ENCODE measurements at places on chromosomes 7 and 10.

DNA sequence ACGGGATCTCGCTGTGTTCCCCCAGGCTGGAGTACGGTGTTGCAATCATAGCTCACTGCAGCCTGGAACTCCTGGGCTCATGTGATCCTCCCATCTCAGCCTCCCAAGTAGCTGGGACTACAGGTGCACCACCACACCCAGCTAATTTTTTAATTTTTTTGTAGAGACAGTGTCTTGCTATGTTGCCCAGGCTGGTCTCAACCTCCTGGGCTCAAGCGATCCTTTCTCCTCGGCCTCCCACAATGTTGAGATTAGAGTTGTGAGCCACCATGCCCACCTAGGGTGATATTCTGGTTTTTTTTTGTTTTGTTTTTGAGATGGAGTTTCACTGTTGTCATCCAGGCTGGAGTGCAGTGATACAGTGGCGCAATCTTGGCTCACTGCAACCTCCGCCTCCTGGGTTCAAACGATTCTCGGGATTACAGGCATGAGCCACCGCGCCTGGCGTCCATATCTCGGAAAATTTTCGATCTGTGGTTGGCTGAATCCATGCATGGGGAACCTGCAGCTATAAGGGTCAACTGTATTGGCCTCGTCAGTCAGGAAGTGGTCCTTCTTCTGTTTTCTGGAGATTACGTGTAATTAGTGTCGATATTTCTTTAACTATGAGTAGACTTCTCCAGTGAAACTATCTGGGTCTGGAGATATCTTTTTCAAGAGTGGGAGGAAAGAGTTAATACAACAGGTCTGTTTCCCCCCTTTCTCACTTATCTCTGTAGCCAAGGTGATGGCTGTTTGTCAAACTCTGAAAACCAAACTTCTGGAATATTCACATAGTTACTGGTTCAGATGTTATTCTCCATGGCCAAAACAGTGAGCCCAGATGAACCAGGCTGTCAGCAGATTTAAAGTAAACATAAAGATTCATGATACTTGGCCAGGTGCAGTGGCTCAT lies 21.0 kb upstream of the FIS1 start:
- no peak for DNase-seq

DNA sequence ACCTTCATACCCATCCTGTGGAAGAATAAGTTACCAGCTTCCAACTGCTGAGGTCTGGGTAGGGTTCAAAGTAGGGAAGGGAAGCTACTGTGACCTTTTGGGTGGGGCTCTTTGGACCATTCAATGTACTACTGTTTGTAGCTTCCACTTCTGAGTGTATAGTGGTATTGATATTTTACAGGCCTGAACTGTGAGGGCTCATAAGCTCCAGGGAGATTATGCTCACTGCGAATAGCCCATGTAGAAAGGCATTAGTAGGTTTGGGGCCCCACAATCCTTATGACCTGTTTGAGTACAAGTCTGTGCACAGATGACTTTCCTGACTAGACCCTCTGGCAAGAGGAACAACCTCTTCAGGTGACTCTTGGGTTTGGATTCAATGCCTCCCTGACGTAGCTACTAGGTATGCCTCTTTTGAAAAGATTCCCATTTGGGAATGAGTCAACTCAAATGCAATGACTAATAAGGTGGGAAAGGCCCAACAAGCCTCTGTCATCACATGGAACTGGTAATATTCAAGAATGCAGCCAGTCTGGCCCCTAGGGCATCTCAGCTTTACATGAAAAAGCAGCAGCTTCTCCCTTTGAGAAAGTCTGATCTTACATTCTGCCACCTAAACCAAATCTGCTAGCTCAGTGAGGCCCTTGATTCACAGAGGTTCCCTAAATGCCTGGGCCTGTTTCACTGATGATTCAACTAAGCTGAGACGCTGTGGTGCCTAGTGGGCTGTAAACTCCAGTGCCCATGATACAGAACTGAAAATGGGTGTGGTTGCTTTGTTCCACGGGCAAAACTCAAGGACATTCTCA lies 79.8 kb downstream of the ABI1 start:
- peak; percentile 77 for DNase-seq

- DNase-seq, result no peak
These were observed 719.2 kb upstream of the MBL2 start for GRCh38 chr10:53491774-53492173.

GRCh38 chr7:140653319-140654108 lies 12.9 kb upstream of the DENND2A start:
- peak; percentile 77 for DNase-seq

DNA sequence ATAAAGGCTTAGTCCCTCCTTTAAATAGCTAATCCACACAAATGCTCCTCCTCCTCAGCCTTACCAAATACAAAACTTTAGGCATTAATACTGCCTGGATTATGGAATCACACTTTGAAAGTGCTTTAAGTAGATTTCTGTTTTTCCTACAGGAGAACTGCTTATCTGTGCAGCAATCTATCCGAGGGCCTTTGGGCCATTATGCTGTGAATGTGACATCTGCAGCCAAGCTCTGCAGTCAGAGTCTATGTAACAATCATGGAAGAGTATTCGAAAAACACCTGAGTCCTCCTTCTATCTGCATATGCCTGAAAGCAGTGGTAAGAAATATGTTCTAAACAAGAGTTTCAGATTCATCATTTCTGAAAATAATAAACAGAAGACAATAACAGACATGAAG lies 16.2 kb upstream of the HYAL4 start:
- no peak for DNase-seq

DNA sequence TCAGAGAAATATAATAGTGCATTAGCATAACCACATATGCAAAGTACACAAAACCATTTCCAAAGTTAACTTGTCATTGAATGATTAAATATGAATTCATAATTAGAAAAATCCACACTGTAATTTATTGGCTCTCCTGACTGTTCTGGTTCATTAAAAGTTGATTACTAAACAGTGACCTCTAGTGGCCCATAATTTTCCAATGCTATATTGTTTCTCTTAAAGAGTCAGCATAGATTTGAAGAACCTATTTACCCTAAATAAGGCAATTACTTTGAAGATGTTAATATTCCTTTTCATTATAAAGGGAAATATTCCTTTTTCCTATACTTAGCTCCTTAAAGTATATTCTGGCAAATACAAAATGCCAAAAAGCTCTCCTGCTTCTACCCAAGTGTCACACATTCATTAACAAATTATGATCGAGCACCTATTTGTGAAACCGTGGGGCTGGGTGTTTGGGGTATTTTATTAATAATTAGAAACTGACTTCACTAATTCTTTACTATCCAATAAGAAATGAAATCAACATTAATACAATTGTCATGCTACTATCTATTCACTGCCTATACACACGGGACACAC lies 86.2 kb downstream of the HIBADH start:
- DNase-seq, result peak; percentile 10

DNA sequence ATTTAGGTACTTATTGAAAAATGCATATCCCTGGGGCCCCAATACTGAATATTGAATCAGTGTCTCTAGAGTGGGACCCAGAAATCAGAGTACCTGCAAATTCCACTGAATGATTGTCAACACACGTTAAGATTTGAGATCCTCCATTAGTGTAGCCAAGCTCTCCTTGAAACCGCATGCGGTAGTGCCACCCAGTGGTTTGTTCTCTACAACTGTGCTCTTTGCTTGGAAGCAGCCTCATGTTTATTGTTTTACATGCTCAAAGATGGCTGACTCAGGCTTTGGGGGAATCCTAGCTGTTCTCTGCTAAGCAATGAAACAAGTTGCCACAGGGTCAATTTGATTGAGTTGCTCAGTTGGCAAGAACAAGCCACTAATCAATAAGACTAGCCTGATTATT lies 340.2 kb upstream of the CELF2 start:
- peak; percentile 28 for DNase-seq

GRCh38 chr7:108535257-108535656 lies 9.3 kb upstream of the PNPLA8 start:
- DNase-seq, result no peak

- peak; percentile 93 for DNase-seq
These were observed 37.0 kb upstream of the LRRC17 start for GRCh38 chr7:102875700-102876295.

DNA sequence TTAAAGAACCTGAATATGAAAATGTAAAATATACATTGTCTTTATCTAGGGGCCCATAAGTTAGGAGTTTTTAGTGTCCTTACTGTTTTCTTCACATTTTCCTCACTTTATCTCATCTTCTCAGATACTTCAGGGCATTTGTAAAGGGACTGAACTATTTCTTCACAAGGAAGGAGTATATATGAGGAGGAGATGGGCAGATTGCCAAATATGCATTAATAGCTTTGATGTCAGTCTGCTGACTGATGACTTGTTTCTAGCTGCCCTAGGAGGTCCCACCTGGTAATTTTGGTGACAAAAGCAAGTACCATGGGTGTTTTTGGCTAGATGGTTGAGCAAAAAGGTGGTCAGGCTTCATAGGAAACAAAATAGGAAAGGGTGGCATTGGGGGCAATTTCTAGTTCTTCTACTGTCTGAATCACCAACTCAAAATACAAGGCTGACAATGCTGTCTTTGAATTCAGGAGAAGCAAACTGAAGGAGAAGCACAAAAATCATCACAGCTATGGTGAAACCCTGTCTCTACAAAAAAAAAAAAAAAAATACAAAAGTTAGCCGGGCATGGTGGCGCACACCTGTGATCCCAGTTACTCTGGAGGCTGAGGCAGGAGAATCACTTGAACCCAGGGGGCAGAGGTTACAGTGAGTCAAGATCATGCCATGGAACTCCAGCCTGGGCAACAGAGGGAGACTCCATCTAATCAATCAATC lies 10.4 kb upstream of the STRIP2 start:
- no peak for DNase-seq

Measured in GM04504 (cell line).